ENCODE measurements at places on chromosomes 4 and X.

- no peak for DNase-seq
Observed at GRCh38 chr4:140579278-140579677, 10.5 kb upstream of the UCP1 start.

DNA sequence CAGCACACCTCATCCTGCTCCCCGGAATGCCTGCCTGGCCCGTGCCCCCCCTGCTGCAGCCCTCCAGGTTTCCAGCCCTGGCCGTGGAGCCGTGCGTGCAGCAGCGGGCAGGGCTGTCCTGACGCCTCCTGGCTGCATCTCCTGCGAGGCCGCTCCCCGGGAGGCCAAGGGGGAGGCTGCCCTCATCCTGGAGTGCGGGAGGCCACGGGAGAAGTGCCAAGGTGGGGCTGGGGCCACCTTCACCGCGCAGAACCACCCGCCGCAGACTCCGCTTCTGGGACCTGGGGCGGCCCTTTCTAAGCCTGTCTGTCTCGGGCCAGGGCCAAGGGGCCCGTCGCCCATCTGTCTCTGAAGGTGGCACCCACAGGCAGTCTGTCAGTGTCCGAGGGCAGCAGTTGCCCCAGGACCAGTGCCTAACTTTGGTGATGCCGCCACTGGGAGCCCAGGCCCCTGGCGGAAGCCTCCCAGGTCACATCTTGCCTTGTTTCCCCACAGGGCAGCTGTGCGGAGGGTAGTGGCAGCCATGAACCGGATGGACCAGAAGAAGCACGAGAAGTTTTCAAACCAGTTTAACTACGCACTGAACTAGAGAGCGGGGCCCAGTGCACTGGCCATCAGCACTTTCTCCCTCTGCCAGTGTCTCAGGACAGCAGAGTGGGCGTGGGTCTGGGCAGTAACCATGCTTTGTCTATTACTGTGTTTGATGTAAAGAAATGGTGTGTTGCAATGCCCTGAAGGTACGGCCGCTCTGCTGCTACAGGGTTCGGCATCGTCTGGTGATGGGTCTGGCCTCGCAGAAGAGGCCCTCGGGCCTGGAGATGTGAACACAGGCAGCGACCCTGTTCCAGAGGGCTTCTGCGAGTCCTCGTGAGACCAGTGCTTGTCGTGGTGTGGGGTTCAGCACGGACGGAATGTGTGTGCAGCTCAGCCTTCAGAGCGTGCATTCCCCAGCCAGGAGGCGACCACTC lies 20.6 kb downstream of the NKX1-1 start:
- DNase-seq: no peak

DNA sequence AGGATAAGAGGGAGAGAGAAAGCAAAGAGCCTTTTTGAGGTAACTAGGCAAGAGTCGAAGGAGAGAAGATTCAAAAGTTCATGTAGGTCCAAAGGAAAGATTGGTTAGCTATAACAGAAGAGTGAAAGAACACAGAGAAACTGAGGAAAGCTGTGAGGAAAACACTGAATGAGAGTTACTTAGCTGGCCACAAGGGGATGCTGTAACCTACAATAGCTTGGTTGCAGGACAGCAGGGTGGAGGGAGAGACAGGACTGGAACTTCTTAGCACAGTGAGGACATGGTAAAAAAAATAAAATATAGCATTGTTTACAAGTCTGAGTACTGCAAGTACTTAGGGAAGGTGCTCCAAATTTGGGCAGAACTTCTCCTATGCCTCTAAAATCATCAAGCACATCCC lies 48.3 kb downstream of the RAI2 start:
- DNase-seq: no peak

DNA sequence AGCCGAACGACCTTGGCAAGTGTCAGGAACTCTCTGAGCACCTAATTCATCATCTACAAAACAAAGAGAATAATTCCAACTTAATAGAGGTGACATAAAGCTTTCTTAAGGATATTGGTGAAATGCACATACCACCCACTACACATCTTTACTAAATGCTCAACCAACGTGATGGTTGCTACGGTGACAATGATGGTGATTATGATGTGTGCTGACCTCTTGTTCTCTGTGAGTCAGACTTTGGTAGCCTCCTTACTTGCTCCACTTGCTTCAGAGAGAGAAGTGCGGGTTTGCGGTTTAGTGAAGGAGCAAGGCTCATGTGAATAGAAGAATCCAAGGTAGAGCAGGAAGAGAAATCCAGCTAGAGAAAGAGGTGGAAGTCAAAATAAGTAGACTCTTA lies 52.8 kb upstream of the CLNK start:
- DNase-seq: no peak

- DNase-seq: no peak
Observed at GRCh38 chr4:171718069-171718468, 95.1 kb upstream of the GALNTL6 start.

DNA sequence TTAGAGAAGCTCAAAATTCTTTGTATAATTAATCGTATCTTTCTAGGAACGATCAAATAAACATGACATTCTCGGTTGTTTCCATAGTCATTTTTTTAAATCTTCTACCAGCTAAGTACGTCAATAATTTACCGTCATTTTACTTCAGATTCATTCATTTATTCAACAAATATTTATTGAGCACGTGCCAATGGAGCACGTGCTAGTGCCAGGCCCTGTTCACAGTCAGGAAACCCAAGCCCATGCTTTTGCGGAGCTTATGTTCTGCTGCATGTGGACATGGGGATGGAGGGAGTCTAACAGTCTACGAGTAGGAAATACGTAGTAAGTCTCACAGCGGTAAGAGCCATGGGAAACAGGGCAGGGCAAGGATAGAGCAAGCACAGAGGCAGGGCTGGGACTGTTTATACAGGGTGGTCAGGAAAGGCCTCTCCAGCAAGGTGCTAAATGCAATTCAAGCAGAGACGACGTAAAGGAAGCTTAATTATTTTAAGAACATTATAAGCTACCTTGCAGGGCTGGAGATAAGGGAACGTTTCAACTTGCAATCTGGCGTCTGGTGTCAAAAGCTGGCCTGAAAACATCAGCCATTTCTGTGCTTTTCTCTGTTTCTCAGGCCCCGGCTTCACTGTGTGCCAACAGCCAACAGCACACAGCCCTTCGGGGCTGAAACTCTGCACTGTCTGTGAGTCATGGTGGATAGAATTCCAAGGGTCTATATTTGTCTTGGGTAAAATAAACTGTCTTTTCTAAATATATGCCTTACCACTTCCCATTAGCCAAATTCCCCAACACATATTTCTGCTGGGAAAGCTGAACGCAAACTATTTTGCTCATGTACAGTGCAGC lies 517.1 kb upstream of the ZFP42 start:
- no peak for DNase-seq

- DNase-seq: no peak
Observed at GRCh38 chrX:11437642-11438379, 144.6 kb downstream of the AMELX start.

GRCh38 chr4:72320223-72320948 lies 248.6 kb downstream of the ADAMTS3 start:
- no peak for DNase-seq

- no peak for DNase-seq
Observed at GRCh38 chrX:73524906-73525305, 38.1 kb upstream of the CHIC1 start.

DNA sequence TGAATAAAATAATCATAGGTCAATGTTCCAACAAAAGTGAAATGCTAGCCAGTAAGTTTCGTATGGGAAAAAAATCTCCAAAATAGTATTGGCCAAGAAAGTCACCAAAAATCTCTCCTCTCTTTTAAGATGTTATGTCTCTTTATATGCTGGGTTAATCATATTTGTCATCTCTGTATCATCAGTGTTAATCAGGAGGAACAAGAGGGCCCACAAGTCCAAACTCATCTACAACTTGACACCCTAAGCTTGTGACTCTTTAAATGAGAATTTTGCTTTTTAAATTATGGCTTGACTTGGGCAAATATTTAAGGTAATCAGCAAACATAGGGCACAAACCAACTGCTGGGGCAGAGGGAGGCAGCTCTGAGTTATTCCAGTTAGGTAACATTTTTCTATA lies 75.5 kb downstream of the AMMECR1 start:
- no peak for DNase-seq

DNA sequence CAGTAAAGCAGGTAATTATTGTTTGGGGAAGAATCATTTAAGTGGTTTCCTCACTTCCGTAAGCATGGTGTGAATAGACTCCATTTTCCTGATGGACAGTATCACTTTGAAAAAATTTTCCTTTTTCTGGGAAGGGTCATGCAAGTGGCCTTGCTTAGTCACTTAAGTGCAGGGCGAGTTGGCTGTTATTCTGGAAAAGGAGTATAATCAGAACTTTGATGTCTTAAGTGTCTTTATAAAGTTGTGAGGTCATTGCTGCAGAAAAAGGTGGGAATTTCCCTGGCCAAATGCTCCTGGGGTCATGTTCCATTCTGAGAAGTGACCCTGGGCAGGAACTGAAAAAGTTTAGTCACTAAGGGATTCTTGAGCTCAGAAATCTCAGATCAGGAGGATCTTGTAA lies 146.1 kb upstream of the OTUD4 start:
- no peak for DNase-seq

GRCh38 chr4:26085551-26085950 lies 171.5 kb downstream of the SMIM20 start:
- no peak for DNase-seq

- DNase-seq: no peak
Observed at GRCh38 chrX:135087867-135088266, 32.5 kb downstream of the ETDB start.

- no peak for DNase-seq
Observed at GRCh38 chrX:95893636-95894035, 791.0 kb upstream of the DIAPH2 start.

DNA sequence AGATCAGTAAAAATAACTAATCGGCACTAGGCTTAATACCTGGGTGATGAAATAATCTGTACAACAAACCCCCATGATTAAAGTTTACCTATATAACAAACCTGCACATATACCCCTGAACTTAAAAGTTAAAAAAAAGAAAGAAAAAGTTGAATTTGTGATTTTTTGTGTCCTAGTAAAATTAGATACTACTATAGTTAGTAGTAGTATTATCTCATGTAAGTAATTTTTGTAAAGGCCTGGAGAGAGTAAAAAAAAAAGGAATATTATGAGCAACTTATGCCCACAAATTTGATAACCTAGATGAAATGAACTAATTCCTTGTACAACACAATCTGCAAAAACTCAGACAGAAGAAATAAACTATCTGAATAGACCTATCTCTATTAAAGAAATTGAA lies 25.7 kb upstream of the SLC16A2 start:
- no peak for DNase-seq

GRCh38 chrX:55919367-55920221 lies 202.0 kb downstream of the RRAGB start:
- no peak for DNase-seq

GRCh38 chrX:38699696-38700095 lies 101.6 kb upstream of the MID1IP1 start:
- no peak for DNase-seq

DNA sequence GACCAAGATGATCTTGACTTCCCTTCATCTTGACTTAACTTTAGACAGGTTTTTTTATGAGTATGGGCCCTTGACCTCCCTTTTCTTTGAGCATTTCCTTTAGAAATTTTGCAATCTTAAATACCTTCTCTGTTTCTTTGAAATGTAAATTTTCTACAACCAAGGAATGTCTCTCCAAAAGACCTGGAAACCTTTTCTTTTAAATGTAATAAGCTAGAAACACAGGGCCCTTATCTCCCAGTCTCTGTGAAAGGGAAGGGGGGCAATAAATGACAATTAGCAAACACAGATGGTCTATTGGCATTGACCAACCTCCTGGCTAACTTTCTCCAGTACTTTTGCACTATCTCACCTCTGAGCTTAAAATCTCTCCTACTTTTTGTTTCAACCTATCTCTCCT lies 144.3 kb upstream of the GK2 start:
- DNase-seq: no peak

DNA sequence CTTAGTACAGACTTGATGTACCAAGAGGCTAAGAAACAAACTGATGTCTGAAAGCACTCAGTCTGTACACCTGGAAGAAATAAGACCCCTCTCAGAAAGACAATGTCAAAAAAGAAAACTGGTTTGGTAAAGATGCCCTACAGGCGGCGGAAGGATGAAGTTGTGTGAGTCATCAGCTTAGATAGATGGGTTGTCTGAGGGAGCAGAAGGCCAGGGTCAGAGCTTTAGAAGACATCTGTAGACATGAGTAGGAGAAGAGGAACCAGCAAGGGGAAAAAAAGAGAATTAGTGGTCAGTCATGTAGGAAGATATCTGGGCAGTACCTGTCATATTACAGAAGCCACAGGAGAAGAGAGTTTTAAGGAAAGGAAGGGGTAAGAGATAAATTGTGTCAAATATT lies 8.3 kb downstream of the SRPX2 start:
- DNase-seq: no peak

GRCh38 chr4:44761306-44761705 lies 35.0 kb upstream of the GNPDA2 start:
- DNase-seq: no peak

DNA sequence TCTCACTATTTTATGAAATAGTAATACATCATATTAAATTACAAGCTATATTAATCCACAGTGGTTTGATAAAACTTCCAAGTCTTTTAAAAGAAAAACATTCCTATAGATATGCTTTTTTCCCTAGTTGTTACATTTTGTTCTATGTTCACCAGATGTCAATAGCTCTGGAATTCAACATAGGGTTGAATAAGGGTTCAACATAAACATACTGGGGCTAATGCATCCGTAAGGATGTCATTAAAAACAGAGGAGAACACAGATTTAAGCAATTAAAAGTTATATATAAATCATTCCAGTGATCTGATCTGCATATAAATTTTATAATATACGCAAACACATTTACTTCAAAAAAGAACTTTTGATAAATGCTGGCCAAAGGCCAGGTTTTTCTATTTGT lies 32.5 kb downstream of the SULT1B1 start:
- no peak for DNase-seq

DNA sequence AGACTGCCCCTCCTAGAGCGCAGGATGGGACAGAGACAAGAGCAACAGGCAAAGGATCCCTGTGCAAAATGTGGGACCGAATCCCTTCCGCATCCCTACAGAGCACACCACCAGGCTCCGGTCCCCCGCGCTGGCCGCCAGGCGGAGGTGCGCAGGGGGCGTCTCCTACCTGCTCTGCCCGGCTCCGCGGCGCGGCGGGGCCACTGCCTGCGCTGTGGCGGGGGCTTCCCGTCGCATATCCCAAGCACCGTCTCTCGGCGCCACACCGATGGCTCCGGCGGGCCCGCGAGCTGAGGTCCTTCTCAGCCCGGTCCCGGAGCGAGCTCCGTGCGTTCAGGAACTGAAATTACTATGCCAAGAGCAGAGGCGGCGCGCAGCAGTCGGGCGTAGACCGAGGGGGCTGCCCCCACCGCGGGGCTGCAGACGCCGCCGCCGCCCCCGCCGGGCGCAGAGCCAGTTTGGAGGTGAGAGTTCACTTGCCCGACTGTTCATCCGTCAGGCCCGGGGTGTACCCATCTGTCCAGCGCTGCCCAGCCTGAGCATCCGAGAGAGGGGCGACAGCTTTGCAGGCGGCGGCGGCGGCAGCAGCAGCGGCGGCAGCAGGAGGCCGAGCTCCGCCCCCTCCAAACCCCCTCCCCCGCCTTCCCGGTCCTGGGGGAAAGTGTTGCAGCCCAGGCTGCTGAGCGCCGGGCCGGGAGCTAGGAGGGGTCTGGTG lies at the start of gene GPRIN3:
Gene GPRIN3, minus strand, starts transcription at position 355 of the 715 bp plus-strand sequence. CDS start 57,690 bp downstream, outside the sequence.
- no peak for DNase-seq

All from NCI-H1436 treated with DMSO at 0.1 percent for 48 hours (cell line).